ENCODE measurements at places on chromosomes 4 and X.
A peak's percentile ranks its signal among the peaks of the same experiment; 100 is the strongest.

GRCh38 chr4:94641702-94642560 is 115.8 kb upstream of the BMPR1B start:
- DNase-seq: no peak

DNA sequence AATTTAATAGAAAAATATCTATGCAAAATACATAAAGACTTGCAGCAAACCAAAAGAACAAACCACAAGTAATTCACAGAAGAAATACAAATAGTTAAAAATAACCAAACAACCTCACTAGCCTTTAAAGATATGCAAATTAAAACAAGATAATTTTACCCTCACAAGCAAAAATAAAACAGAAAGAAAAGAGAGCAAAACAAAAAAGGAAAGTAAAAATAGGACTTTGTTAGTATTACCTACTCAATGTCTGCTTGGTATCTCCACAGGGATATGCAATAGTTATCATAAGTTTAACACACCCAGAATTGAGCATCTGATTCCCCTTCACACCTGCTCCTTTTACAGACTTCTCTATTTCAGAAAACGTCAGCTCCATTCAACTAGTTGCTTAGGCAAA is 737.5 kb upstream of the MAGEB2 start:
- DNase-seq: no peak

DNA sequence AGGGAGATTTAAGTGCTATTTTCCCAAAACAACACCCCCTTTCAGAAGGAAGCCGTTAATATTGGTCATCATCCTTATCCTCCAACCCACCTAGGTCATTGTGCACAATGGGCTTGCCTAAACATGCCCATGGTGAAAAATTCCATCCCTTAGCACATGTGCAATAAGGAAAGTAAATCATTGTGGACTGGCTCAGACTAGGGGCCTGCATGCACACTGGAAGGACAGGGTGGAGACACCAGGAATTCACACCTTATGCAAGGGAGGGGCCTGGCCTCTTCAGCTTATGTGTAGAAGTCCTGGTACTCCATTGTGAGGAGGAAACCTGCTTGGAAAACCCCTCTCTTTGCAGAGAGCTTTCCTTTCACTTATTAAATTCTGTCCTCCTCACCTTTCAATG is 311.4 kb upstream of the NDST4 start:
- no peak for DNase-seq

GRCh38 chrX:78092296-78092695 is 11.8 kb upstream of the PGK1 start:
- DNase-seq: no peak

DNA sequence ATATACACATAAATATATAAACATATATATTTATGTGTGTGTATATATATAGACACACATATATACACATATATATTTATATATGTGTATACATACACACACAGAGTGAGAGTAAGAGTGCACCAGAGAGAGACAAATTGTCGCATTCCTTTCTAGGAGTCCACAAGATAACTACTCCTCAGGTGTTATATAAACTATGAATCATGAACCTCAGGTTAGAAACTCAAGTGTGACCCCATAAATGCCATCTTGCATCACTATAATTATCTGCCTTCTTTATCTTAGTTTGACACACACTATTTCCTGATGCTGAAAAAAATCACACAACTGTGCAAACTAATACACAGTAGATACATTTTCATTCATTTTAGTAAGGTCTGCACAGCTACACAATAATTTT is 135.2 kb downstream of the PPARGC1A start:
- DNase-seq: no peak

GRCh38 chr4:186760576-186760975 is 36.9 kb upstream of the FAT1 start:
- no peak for DNase-seq

DNA sequence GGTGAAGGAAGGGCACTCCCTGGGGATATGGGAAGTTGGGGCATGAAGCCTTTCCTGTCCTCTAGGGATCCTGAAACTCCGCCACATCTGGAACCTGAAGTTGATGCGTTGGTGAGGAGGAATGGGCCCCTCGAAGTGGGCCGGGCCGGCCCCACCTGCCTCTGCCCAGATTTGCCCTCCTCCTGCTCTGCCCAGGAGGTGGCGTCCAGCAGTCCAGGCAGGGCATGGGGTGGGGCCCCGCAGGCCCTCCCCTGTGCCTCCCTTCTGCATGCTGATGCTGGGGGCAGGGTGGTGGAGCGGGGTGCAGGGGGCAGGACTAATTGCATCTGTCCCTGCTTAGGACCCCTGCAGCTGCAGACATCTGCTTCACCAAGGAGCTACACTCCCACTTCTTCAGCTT is 1.8 kb downstream of the TAFAZZIN start:
- no peak for DNase-seq

DNA sequence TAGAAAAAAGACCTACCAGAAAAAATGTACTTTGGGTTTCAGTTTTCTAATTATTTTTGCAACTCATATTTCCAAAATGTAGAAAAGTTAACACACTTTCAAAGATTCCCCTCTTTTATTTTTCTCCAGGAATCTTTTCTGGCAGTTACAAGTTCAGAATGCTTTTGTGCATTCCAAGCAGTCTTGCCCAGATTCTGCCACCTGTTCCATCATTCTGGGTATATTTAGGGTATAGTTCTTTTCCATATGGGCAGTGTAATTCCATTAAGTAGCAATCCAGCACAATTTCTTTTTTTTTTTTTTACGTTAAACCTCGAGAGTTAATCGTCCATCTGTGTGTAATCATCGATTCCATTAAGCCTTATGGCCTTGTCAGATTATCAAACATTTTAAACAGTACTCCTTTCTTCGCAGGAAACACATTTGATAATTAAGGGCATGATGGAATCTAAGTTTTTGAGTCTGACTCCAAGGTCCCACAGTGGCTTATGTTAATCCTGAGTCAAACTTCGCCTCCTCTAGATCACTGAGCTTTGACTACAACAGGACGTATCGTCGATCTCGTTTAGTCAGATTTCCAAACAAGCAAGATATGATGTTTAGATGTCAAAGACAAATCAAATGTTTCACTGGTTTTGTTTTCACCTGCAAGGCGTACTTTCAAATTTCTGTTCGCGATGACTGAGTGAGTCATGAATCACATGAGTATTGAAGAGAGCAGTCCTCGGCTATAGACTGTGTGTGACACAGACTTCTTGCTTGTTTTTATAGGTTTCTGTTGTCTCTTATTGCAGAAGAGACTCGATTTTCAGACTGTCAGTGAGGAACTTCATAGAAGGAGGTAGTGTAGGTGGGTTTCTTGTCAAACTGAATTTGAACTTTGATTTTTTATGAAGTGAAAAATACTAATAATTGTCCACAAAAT is 118.9 kb upstream of the GK2 start:
- DNase-seq: no peak

DNA sequence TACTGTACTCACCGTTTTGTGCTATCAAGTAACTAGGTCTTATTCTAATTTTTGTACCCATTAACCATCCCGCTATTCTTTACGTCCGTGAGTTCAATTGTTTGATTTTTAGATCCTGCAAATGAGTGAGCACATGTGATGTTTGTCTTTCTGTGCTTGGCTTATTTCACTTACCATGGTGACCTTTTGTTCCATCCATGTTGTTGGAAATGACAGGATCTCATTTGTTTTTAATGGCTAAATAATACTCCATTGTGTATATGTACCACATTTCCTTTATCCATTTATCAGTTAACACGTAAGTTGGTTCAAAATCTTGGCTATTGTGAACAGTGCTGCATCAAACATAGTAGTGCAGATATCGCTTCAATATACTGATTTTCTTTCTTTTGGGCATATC is 48.3 kb downstream of the USP9X start:
- DNase-seq: no peak

- DNase-seq: no peak
These were observed 100.1 kb upstream of the RBPJ start for GRCh38 chr4:26220696-26221095.

- no peak for DNase-seq
These were observed 222.5 kb downstream of the RAB28 start for GRCh38 chr4:13261486-13262257.

DNA sequence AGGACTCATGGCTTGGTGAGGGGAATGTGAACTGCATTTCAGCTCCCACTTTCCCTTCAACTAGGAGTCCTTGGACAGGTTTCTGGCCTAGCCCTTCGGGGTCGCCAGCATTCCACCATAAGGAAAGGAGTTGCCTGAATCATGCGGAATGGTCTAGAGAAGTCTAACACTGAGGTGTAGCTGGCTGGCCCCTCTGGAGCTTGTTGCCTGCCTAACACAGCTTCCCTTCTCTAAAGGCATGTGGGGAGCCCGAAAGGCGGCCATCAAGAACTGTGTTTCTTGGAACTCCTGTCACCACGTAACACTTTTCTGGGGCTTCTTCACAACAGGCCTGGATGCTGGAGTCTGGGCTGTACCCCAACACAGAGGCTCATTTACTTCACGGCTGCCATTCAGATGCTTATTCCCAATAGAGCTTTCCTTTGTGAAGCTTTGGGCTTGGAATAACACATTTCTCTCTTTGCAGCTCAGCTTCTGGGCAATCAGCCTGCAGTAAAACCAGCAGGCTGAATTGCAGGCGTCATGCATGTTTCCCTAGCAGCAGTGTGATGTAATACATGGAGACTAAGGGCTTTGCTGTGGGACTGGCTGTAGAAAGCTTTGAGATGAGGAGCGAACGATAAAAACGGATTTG is 5.4 kb downstream of the GABRQ start:
- no peak for DNase-seq

- no peak for DNase-seq
These were observed 4.6 kb downstream of the ZNF185 start for GRCh38 chrX:152902502-152902820.

- no peak for DNase-seq
These were observed 18.3 kb downstream of the STIM2 start for GRCh38 chr4:26878794-26879391.

DNA sequence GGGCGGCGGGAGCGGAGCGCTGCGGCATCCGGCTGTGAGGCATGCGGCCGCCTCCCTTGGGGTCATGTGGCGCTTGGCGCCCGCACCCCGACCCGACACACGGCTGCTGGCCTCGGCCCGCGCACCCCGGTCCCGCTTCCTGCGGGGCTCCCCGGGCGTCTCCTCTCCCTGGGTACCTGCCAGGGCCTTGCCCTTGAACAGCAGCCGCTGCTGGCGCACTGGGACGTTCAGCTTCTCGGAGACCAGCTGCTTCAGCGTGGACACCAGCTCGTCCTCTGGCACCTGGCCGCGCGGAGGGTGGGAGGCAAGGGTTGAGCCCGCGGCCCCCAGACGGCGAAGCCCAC is 391 bp downstream of the UBL4A start:
- no peak for DNase-seq

GRCh38 chrX:135513130-135513515 is 7.3 kb upstream of the INTS6L start:
- DNase-seq: no peak

DNA sequence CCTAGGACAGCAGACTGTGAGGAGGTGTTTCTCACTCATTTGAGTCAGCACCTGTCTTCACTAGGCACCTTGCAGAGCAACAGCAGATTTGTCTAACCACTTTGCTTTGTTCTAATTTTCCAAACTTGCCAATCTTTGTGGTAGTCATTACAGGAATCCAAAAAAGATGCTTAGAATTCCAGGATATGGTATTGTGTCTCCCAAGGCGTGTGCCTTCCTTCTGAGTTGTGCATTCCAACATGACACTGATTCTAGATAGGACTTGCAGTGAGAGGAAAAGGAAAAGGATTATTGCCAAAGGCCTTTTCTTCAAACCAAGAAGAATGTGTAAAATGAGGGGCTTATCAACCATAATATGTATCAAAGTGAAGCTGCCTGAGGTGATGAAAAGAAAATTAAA is 126.2 kb downstream of the MAPK10 start:
- DNase-seq: no peak

DNA sequence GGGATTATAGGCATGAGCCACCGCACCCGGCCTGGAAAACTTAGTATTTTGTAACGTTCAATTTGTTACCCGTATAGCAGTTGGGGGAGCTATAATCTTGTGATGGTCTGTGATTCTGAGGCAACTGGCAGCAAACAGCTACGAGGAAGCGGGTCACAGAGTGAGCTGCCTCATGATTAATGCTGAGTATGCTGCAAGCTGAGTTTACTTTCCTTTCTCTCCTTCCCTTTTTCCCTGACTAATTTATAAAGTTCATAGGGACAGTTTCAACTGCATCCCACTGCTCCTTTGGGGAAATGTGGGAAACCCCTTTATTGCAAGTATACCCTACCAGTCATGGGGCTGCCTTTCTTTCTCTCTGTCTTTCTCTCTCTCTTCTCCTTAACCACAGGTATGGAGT is 17.7 kb upstream of the ELOVL6 start:
- no peak for DNase-seq

- no peak for DNase-seq
These were observed 163.3 kb upstream of the SLC7A11 start for GRCh38 chr4:138405466-138405891.

GRCh38 chr4:183398298-183399125 is 45.9 kb upstream of the CDKN2AIP start:
- DNase-seq: peak; percentile 60

DNA sequence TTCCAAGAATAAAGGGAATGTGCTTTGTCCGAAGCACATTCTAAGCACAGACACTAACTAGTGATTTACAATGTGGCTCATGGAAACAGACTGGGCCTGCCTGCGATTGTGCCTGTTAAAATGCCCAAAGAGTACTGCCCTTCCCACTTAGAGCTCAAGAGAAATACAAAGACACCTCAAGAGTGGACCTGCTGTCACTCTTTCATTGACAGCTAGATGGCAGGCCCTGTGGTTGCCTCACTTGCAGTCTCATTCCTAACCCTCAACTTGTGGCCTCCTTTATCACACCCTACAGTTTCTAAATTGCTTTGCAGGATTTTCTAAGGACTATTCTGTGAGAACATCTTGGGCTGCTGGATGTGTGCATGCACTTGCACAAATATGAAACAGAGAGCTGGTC is 331.0 kb upstream of the EMCN start:
- no peak for DNase-seq
